ENCODE measurements at places on chromosomes 3 and 15. TPM values are rescaled to one million over a fixed set of nuclear protein-coding genes. Genes with fewer than 3 reads are reported as not detected.

CYP1A2 gene
- polyA plus RNA-seq, result not detected

XIRP1 gene
- 0.56 TPM for polyA plus RNA-seq

GABRR3 gene
- polyA plus RNA-seq, result not detected

CLDN16 gene
- polyA plus RNA-seq, result 0.10 TPM

PAK6 gene
- 7.7 TPM for polyA plus RNA-seq

SERINC4 gene
- polyA plus RNA-seq, result 0.37 TPM

TOP2B gene
- polyA plus RNA-seq, result 43.6 TPM

USP13 gene
- 1.5 TPM for polyA plus RNA-seq

ANKRD63 gene
- polyA plus RNA-seq, result not detected

C3orf49 gene
- polyA plus RNA-seq, result not detected

KPNA4 gene
- 10.8 TPM for polyA plus RNA-seq

MAP6D1 gene
- polyA plus RNA-seq, result 0.25 TPM

IL16 gene
- polyA plus RNA-seq, result 5.8 TPM

PRSS50 gene
- 0.10 TPM for polyA plus RNA-seq
